AG08395 (cell line): ENCODE measurements at places on chromosomes 3 and 15.

DNA sequence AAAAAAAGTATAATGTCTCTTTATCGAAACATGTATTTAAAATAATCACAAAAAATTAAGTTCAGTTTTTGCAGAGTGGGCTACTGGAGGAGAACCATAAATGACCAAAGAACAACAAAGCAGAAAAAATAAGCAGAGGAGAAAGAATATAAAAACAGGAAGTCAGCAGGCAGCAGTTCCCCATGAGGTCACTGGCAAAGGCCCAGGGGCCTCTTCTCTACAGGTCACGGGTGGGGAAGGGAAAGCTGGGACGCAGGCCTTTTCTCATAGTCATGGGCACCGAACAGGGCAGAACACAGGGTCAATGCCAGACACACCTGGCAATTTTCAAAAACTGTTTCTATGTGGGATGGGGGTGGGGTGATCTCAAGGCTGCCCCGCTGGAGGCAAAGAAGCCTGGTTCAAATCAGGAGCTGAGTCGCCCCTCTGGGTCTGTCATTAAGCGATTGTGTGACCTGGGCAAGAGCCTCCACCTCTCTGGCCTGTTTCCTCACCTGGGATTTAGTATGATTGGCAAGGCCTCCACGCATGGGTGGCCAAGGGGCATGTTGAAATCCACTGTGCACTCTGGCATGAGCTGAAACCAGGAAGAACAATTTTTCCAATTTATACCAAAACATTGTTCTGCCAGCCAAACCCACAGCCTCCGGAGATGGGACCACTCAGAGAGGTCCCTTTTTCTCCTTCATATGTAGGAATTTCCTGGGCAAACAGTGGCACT, 43.8 kb upstream of the UACA start:
- no peak for DNase-seq

DNA sequence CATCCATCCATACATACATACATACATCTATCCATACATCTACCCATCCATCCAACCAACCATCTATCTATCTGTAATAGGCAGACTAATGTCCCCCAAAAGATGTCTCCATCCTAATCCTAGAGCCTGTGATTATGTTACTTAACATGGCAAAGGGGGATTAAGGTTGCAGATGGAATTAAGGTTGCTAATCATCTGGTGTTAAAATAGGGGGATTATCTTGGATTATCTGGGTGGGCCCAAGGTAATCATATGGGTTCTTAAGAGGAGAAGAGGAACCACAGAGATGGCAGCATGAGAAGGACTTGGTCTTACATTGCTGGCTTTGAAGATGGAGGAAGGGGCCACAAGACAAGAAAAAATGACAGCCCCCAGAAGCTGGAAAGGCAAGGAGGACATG, 14.7 kb upstream of the RPL29 start:
- DNase-seq: no peak

- no peak for DNase-seq
Observed at GRCh38 chr15:26711445-26711844, 61.4 kb downstream of the GABRB3 start.

DNA sequence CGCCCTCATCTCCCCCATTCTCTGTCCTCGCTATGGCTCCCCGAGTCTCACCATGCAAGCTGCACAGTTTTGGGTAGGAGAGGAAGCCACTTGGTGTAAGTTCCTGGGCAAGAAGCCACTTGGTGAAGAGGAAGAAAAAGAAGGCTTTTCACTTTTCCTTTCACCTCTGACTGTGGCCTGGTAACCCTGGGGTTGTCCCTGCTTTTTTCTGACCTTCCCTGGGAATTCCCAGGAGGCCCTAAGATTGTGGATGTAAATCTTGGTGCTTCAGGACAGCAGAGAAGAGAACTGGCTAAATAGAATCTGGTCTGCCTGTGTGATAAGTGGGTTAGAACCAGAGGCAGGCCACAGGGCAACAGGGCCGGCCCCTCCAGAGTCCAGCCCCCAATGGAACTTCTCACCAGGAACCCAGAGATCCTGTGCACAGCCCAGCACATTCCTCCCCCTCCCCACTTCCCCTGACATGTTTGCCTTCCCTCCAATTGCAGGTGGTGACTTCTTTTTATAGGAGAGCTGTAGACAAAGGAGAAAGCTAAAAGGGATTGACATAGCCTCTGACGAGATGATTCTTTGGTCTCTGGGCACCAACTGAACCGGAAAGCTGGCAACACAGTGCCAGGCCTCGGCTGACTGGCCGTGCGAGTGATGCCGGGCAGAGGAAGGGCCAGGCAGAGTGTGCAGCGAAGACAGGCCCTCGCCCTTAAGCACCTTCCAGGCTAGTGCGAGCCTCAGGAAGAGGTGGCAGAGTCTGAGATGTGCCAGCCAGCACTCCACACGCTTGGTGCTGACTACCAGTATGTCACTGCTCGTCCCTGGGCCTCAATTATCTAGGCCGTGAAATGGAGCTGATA, 19.4 kb upstream of the SKOR1 start:
- DNase-seq: no peak

- DNase-seq: no peak
Observed at GRCh38 chr15:85899927-85900326, 105.2 kb upstream of the KLHL25 start.

DNA sequence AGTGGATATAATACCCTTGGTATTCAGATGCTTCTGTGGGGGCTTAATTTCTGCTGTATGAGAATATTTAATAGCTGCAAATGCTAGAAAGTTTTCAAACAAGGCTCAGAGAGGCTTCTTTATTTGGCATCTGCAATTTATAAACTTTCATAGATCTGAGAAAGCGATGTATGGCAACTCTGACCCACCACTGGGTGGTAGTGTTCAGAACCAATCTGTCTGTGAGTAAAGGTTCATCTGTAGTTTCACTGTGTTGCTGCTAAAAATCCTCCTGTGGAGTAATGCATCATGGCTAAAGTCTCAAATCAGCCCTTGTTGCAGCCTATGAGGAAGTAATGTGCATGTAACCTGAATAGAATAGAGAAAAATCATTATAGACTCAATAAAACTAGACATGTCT, 47.4 kb downstream of the CLSTN2 start:
- DNase-seq: no peak

DNA sequence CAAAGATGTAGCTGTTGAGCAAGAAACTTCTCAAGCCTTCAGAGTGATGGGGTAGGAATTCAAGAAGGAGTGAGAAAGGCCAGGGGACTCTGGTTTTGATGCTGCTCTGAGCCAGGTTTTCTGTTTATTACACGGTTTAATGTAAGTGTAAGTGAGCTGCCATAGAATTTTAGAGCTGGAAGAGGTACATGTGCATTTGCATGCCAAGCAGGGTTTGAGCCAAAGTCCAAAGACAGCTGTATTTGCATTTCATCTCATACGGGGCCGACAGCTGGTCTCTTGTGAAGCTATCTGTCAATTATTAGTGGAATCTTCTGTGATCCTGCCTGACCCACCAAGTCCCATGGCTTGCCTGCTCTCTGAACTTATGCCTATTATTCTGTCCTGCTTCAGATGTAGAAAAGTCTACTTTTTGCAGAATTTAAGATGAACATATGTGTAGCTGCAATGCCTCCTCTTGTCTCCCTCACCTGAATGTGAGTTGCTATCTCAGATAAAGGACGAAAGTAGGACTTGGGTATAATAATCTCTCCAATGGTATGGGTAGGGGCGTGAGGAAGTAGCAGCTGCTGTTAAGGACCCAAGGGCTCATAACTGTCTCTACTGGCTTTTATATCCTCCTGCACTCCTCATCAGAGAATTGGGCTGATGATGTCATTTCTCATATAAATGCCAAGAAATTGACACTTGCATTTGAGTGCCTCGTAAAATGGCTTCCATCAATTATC, 160.0 kb downstream of the SQOR start:
- DNase-seq: no peak

GRCh38 chr15:89023311-89023961, 64.8 kb upstream of the ABHD2 start:
- peak; percentile 32 for DNase-seq

- DNase-seq: no peak
Observed at GRCh38 chr3:11168881-11169805, 14.8 kb downstream of the HRH1 start.

- DNase-seq: no peak
Observed at GRCh38 chr3:130414457-130414856, 69.0 kb downstream of the COL6A5 start.

- DNase-seq: no peak
Observed at GRCh38 chr3:177600411-177600810, 403.1 kb upstream of the TBL1XR1 start.

DNA sequence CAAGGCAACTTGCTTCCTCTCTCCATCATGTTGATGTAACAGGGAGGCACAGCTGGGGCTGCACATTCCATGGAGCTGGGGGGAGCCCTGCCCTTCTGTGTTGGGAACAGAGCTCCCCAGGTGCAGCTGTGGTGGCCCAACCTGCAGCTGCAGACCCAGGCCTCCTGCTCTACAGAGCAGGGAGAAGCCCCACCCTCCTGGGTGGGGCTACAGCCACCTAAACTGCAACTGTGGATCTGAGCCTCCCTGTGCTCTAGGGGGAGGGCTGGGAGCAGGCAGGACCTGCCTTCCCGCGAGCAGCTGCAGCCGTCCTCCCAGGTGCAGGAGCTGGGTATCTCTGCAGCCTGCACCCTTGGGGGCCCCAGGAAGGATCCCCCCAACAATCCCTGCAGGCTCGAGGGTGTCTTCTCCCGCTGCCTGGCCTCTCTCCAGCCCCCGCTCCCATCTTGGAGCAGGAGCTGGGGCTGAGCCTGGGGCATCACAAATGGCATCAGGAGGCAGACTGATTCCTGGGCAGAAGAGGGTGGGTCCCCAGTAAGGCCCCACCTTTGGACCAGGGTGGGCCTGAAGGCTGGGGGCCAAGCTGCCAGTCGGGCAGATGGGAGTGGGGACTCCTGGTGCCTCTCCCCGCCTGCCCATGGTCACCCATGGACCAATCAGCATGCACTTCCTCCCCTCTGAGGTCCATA, 7.4 kb downstream of the LRRC58 start:
- DNase-seq: no peak

GRCh38 chr3:73614419-73614818, 10.3 kb downstream of the PDZRN3 start:
- peak; percentile 72 for DNase-seq

DNA sequence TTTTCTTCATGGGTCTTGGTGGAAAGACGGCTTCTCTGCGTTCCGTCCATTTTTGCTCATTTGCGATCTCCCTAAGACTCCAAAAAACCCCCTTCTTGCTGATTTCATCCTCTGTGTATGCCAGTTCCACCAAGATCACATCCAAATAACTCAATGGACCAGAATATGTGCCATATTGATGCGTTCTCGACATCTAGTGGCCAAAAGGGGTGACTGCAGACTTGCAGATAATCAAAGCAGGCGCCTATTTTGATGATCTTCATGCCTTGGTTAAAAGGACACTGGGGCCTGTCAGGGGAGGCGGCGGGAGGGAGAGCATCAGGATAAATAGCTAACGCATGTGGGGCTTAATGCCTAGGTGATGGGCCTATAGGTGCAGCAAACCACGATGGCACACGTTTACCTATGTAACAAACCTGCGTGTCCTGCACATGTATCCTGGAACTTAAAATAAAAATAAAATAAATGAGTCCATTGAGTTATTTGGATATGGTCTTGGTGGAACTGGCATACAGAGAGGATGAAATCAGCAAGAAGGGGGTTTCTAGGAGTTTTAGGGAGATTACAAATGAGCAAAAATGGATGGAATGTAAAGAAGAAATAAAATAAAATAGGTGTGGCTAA, 104.2 kb upstream of the RAD18 start:
- peak; percentile 75 for DNase-seq

- DNase-seq: no peak
Observed at GRCh38 chr15:38809621-38810020, 245.0 kb upstream of the RASGRP1 start.

- DNase-seq: peak; percentile 3
Observed at GRCh38 chr3:43723121-43723734, 32.5 kb downstream of the ABHD5 start.

DNA sequence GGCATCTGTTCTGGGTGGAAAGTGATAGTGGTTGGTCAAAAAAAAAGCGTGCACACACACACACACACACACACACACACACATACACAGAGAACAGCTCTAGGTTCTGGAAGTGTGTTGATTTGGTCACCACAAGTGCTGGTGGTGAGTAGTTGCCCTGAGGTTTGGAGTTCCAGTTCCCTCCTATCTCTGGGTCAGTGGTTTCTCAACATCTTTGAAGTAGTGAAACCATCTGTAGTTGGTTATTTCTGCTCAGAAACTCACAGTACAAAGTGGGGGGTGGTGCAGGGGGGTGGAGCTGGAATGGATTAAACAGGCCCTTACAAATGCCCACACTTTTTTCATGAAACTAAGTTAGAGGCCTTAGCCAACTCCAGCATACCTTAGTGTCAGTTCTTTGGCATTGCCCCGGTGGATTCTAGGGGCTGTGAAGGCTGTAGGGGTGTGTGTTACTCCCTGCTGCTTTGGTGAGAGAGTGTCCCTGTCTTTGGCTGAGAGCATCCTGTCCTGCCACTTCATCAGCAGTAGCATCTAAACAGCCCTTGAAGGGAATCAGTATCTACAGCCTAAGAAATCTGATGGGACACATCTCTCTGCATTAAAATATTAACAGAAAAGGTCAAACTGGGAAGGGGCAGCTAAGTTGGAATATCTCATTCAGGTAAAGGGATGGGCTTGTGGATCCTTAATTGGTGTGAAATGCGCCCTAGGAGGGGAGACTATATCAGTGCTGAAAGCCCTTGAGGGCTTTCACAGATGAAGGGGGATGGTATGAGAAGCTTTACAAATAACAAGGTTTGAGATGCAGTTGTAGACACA, 20.6 kb downstream of the SMAD3 start:
- peak; percentile 82 for DNase-seq

DNA sequence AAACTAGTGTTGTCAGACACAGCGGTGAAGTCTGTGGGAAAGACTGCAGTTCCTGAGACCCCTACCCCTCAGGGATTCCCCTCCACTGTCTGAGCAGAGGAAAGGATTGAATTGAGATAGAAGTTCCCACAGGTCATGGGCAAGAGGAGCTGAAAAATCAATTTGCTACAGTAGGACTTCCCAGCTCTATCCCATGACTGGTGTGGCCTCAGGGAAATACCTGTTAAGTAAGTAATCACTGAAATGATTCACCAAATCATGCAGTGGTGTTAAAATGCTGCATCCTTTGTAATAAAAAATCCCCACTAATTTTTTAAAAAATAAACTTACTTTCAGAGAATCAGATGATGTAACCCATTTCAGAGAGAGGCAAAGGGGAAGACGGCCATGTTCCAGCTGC, 45.0 kb upstream of the SPRED1 start:
- DNase-seq: no peak

DNA sequence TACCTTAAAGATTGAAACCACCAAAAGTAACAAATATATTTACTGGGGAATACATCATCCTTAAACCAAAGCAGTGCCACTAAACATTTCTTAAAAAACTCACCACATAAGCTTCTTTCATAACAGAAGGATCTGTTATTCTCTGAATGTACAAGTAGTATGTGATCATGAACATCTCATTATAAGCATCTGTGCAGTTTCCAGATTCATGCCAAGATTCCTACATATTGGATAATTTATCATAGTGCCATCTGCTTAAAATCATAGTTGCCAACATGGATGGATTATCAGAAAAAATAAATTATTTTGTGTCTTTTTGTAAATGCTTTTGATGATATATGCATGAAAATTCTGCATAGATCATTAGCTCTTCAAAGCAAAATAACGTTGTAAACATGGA, 21.8 kb upstream of the BCHE start:
- DNase-seq: no peak

GRCh38 chr3:181250714-181251113, 261.2 kb upstream of the DNAJC19 start:
- no peak for DNase-seq
